Lung (tissue), 17 donors: ENCODE measurements at places on chromosomes 4 and X. TPM values are rescaled to one million over a fixed set of nuclear protein-coding genes. Genes with fewer than 3 reads are reported as not detected.

GRCh38 chrX:85851418-85851817 is 195.9 kb downstream of the CHM start:
- no peak overlapping the region for H3K27ac ChIP-seq

DNA sequence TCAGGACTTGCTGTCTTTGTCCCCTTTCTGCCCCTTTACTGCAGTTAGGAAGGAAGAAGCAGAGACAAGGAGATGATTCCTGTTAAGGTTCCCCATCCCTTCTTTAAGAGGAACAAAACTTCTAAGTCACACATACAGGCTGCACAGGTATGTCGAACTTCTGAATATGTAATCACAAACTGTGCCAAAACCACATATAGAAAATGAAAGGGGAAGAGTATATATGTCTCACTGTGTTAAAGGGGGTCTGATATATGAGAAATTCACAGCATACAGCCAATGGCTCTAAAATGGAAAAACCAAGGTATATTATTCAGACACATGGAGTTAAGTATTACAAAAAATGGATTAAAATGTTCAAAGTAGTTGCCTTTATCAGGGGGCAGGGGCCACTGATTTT is 11.7 kb downstream of the CFAP97 start:
- no peaks in the 10 kb centered on the region for H3K27me3 ChIP-seq
- H3K4me3 ChIP-seq = no peak overlapping the region
- no peak for DNase-seq
- H3K4me1 ChIP-seq = peaks cover 2% of the 10 kb centered on the region

- peak; percentile 85 for DNase-seq
- no peaks in the 10 kb centered on the region for H3K36me3 ChIP-seq
- H3K4me1 ChIP-seq = peaks cover 16% of the 10 kb centered on the region
- H3K27ac ChIP-seq = peak within 1 kb of the TSS; percentile 85
- H3K4me3 ChIP-seq = peak within 1 kb of the TSS; percentile 46
Measured at GRCh38 chr4:139665690-139666529, at the start of gene MGST2. MGST2 (plus strand) TSS chr4:139665819; CDS start chr4:139666020, 201 bp downstream.

GRCh38 chr4:140612357-140612756 is 43.6 kb upstream of the UCP1 start:
- no peak overlapping the region for H3K4me3 ChIP-seq
- no peak for DNase-seq
- no peak overlapping the region for H3K27ac ChIP-seq
- H3K36me3 ChIP-seq = no peaks in the 10 kb centered on the region

- H3K36me3 ChIP-seq = peaks cover 23% of the 10 kb centered on the region
- no peak overlapping the region for H3K27ac ChIP-seq
- peaks cover 7% of the 10 kb centered on the region for H3K4me1 ChIP-seq
- H3K27me3 ChIP-seq = no peaks in the 10 kb centered on the region
- no peak overlapping the region for H3K4me3 ChIP-seq
Measured at GRCh38 chr4:107693132-107693531, 26.9 kb downstream of the PAPSS1 start.

DNA sequence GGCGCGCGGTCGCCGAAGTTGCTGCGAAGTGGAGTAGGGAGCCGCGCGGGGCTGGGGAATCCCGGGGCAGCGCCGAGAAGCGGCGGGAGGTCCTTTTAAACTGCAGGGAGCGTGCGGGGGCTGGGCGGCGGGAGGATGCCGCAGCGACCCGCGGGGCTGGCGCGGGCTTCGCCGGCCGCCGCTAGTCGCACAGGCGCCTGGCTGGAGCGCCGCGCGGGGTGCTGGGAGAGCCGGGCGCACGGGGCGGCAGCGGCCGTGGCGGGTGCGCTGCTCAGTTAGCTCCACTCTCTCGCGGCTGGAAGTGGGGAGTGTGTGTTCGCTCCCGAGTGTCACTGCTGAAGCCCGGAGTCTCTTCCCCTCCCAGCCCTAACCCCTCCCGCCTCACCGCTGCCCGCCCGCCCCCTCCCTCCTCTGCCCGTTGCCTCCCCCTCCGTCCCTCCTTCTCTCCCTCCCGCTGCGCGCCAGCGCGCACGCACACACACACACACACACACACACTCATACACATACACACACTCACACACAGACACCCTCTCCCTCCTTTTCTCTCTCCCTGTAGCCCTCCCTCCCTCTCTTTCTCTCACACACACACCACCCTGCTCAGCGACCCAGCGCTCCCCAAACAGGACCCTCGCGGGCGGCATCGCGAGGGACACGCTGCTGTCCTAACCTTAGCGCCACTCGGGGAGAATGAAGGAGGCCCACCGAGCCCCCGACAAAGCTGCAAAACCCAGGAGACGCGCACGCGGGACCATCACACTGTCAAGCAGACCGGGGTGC is at the start of gene NDNF:
NDNF (minus strand) TSS at position 312 of the 780 bp plus-strand sequence. CDS start 26,698 bp downstream, outside the sequence.
- DNase-seq = peak; percentile 97
- peak within 1 kb of the TSS; percentile 60 for H3K27ac ChIP-seq
- peaks cover 2% of the 10 kb centered on the region for H3K36me3 ChIP-seq
- peak within 1 kb of the TSS; percentile 78 for H3K4me3 ChIP-seq
- no peaks in the 10 kb centered on the region for H3K4me1 ChIP-seq

GRCh38 chrX:103628386-103629317 is at the start of gene TCEAL1:
TCEAL1 (plus strand) TSS chrX:103628975; CDS start chrX:103629917, 942 bp downstream.
- H3K27ac ChIP-seq = peak within 1 kb of the TSS; percentile 89
- H3K27me3 ChIP-seq = peaks cover 4% of the 10 kb centered on the region
- H3K36me3 ChIP-seq = no peaks in the 10 kb centered on the region

GRCh38 chr4:183100827-183101226 is 1.8 kb downstream of the WWC2 start:
- peak; percentile 33 for DNase-seq
- no peaks in the 10 kb centered on the region for H3K36me3 ChIP-seq
- no peaks in the 10 kb centered on the region for H3K27me3 ChIP-seq
- no peak overlapping the region for H3K27ac ChIP-seq
- no peak overlapping the region for H3K4me3 ChIP-seq

GRCh38 chr4:108540536-108540935 is 79.8 kb upstream of the RPL34 start:
- H3K4me3 ChIP-seq = no peak overlapping the region
- H3K4me1 ChIP-seq = no peaks in the 10 kb centered on the region
- H3K27ac ChIP-seq = no peak overlapping the region
- H3K36me3 ChIP-seq = no peaks in the 10 kb centered on the region
- no peaks in the 10 kb centered on the region for H3K27me3 ChIP-seq
- DNase-seq = no peak

- no peaks in the 10 kb centered on the region for H3K36me3 ChIP-seq
- no peak overlapping the region for H3K4me3 ChIP-seq
- no peaks in the 10 kb centered on the region for H3K27me3 ChIP-seq
Measured at GRCh38 chr4:96044971-96045370, 205.1 kb downstream of the PDHA2 start.

GRCh38 chrX:33385546-33385945 is 174.2 kb upstream of the DMD start:
- H3K36me3 ChIP-seq = no peaks in the 10 kb centered on the region
- H3K27ac ChIP-seq = no peak overlapping the region
- no peak overlapping the region for H3K4me3 ChIP-seq
- DNase-seq = peak; percentile 0

- no peaks in the 10 kb centered on the region for H3K36me3 ChIP-seq
- no peaks in the 10 kb centered on the region for H3K27me3 ChIP-seq
- no peak for DNase-seq
- no peak overlapping the region for H3K4me3 ChIP-seq
- peaks cover 5% of the 10 kb centered on the region for H3K4me1 ChIP-seq
Measured at GRCh38 chr4:151223465-151223864, 53.5 kb upstream of the PRSS48 start.

- no peaks in the 10 kb centered on the region for H3K27me3 ChIP-seq
- no peak overlapping the region for H3K4me3 ChIP-seq
- no peaks in the 10 kb centered on the region for H3K36me3 ChIP-seq
- H3K27ac ChIP-seq = no peak overlapping the region
Measured at GRCh38 chr4:88570001-88570400, 22.3 kb upstream of the HERC3 start.

DNA sequence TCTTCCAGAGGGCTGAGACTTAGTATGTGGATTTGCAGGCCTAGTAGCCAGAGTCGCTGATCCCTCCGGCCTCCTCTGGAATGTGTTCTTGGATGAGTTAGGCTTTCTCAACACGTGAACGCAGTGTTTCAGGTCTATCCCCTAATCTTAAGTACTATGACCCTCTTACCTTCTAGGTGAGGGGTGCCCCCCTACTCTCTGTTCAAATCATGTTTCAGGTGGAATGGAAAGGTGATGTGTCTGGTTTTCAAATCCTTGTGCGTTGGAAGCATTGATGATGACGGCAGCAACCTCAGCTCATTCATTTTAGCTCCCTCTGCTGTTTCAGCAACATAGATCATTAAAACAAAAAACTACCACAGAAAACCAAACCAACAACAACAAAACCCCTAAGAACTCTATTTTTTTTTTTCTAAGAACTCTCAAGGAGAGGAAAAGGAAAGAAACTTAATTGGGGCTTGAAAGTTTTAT is 56.4 kb downstream of the RWDD4 start:
- H3K4me3 ChIP-seq = no peak overlapping the region
- no peaks in the 10 kb centered on the region for H3K4me1 ChIP-seq
- H3K36me3 ChIP-seq = no peaks in the 10 kb centered on the region
- no peak overlapping the region for H3K27ac ChIP-seq
- no peaks in the 10 kb centered on the region for H3K27me3 ChIP-seq

DNA sequence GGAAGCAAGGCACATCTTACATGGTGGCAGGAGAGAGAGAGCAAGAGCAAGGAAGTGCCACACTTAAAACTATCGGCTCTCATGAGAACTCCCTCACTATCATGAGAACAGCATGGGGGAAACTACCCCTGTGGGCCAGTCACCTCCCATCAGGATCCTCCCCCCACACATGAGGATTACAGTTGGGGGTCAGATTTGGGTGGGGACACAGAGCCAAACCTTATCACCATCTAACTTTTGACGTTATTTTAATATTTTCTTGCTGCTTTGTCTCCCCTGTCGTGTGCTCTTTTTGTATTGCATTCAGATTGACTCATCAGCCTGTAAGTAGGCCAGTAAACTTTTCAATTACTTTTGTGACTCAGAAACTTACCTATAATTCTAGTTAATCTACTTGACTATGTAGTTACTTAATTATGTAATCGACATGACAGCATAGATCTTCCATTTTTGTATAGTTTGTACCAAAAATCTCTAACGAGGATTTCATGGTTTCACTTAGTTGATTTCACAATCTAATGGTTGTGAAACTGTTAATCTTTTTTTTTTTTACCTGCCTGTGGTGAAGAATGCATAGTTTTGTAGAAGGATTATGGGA is 18.3 kb downstream of the STIM2 start:
- H3K36me3 ChIP-seq = peaks cover 5% of the 10 kb centered on the region
- DNase-seq = no peak
- H3K27me3 ChIP-seq = no peaks in the 10 kb centered on the region
- H3K4me3 ChIP-seq = no peak overlapping the region
- H3K27ac ChIP-seq = no peak overlapping the region

- H3K36me3 ChIP-seq = no peaks in the 10 kb centered on the region
- peaks cover 16% of the 10 kb centered on the region for H3K27me3 ChIP-seq
- H3K4me1 ChIP-seq = peaks cover 41% of the 10 kb centered on the region
- DNase-seq = peak; percentile 78
- H3K27ac ChIP-seq = peak overlapping the region; percentile 78
Measured at GRCh38 chrX:40105835-40106675, 8.3 kb upstream of the BCOR start.

DNA sequence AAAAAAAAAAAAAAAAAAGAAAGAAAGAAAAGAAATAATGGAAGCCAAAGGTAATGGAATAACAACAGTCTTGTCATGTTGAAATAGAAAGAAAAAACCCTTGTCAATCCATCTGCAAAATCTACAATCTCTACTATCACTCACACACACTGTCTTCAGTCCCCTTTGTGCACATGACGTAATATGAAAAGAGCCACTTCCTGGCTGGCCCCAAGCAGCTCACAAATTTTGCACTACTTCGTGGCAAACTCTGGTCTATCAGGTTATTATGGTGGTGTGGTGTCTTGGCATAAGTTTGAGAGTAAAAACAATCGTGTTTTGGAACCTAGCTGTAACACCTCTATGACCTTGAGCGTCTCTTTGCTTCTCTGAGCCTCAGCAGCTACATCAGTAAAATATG is 8.3 kb upstream of the AFAP1 start:
- no peaks in the 10 kb centered on the region for H3K4me1 ChIP-seq
- H3K27me3 ChIP-seq = no peaks in the 10 kb centered on the region
- H3K27ac ChIP-seq = no peak overlapping the region
- no peaks in the 10 kb centered on the region for H3K36me3 ChIP-seq
- DNase-seq = no peak
- no peak overlapping the region for H3K4me3 ChIP-seq

DNA sequence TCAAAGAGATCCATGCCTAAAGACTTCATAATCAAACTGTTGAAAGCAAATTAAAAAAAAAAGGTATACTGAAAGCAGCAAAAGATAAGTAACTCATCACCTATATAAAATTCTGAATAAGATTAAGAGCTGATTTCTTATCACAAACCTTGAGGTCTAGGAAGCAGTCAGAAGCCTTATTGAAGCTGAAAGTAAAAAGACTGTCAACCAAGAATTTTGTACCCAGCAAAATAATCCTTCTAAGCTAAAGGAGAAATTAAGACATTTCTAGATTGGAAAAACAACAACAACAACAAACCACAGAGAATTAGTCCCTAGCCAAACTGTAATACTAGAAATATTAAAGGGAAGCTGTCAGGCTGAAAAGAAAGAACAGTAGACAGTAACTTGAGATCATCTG is 622.9 kb downstream of the PCDH7 start:
- no peak for DNase-seq
- H3K27ac ChIP-seq = no peak overlapping the region
- H3K4me1 ChIP-seq = no peaks in the 10 kb centered on the region
- H3K36me3 ChIP-seq = no peaks in the 10 kb centered on the region

- H3K4me1 ChIP-seq = peaks cover 9% of the 10 kb centered on the region
- no peak overlapping the region for H3K4me3 ChIP-seq
- DNase-seq = no peak
- H3K27ac ChIP-seq = no peak overlapping the region
Measured at GRCh38 chr4:4539481-4539880, 2.4 kb downstream of the STX18 start.

DNA sequence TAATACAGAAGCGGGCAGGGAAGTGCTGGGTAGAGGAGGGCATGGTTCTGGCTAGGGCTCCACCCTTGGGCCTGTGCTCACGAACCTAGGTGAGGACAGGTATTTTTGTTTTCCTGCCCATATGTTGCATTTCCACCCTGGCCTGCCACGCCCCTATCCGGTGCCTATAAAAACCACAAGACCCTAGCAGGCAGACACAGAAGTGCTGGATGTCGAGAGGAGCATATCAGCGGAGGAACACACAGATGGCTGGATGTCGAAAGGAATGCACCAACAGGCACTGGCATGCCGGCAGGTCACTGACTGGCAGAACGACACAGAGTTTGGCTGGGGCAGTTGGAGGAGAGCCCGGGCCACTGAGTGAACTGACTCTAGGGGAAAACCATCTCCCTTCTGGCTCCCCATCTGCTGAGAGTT is 316.6 kb upstream of the BOD1L1 start:
- no peak for DNase-seq
- no peaks in the 10 kb centered on the region for H3K4me1 ChIP-seq
- no peak overlapping the region for H3K4me3 ChIP-seq
- no peak overlapping the region for H3K27ac ChIP-seq
- no peaks in the 10 kb centered on the region for H3K27me3 ChIP-seq

Gene IL21
- total RNA-seq = not detected

Gene GYPA
- 11.0 TPM for total RNA-seq

Gene PLRG1
- total RNA-seq = 61.4 TPM

Gene LONRF3
- total RNA-seq = 22.5 TPM

Gene UBQLN2
- total RNA-seq = 31.3 TPM

Gene AFM
- total RNA-seq = 0.09 TPM

Gene ARMCX1
- total RNA-seq = 19.9 TPM

Gene REPS2
- 11.3 TPM for total RNA-seq

Gene SLC9B1
- 4.6 TPM for total RNA-seq

Gene PLS3
- total RNA-seq = 138 TPM

Gene DOK7
- 2.7 TPM for total RNA-seq

Gene VSIG4
- total RNA-seq = 13.7 TPM

Gene F8
- 38.1 TPM for total RNA-seq

Gene HMGN5
- total RNA-seq = 5.3 TPM

Gene TXK
- total RNA-seq = 9.1 TPM
